Glutamatergic neuron (in vitro differentiated cells): ENCODE measurements at places on chromosomes 5 and 9. TPM values are rescaled to one million over a fixed set of nuclear protein-coding genes. Genes with fewer than 3 reads are reported as not detected.

Gene IFNA10
- total RNA-seq, result not detected

Gene WNK2
- 336 TPM for total RNA-seq

Gene KIF12
- total RNA-seq, result 0.93 TPM

Gene UBE2QL1
- 4.5 TPM for total RNA-seq

Gene MEF2C
- 24.1 TPM for total RNA-seq

Gene ALDOB
- total RNA-seq, result not detected

- DNase-seq, result no peak
Observed at GRCh38 chr9:98576354-98576753, 132.4 kb downstream of the GABBR2 start.

DNA sequence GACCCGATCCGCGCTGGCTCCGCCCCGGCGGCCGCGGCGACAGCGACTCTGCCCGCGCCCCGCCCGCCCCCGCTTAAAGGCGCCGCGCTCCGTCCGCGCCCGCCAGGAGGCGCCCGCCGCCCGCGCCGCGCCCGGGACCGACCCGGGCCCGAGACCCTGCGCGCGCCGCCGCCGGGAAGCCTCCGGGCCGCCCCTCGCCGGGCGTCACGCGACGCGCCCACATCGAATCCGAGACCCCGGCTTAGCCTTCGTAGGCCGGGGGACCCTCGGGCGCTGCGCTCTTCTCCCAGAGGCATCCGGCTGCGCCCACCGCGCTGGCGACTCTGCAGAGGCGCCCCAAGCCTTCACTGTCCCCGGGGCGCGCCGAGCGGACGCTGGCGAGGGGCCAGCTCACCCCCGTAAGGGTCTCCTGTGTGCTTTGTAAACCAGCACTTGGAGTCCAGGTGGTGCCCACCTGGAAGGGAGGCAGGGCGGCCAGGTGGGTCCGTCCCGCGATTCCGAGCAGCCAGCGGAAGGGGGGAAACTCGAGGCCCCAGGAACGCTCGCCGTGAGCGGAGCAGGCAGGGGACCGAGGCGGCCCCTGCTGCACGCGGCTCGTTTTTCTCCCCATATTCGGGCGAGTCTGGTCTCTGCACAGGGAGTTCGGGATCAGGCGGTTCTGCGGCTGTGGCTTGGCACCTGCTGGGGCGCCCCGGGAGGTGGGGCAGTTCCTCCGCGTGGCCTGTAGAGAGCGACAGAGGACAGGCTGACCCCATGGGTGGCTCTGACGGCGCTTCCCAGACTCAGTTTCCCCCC lies 423 bp upstream of the ABCA2 start:
- peak; percentile 76 for DNase-seq

DNA sequence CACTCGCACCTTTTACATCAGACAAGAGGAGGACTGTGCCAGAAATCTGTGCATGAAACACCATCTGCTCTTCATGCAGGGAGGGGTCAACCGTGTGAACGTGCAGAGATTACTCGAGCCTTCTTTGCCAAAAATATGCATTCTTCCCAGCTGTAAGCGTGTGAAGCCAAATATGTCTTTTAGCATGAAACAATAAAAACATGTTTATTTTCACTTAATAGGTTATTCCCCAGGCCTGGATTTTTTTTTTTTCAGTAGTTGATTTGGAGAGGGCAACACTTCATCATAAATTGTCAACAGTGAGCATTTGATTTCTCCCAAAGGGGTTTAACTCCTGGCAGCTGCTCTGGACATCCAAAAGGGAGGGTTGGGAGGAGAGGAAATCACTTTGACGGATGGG lies 23.8 kb downstream of the PLAC8L1 start:
- DNase-seq, result no peak

GRCh38 chr9:115250621-115251032 lies 132.7 kb upstream of the TNC start:
- DNase-seq, result no peak

GRCh38 chr9:101139082-101139481 lies 110.6 kb downstream of the PLPPR1 start:
- DNase-seq, result no peak

DNA sequence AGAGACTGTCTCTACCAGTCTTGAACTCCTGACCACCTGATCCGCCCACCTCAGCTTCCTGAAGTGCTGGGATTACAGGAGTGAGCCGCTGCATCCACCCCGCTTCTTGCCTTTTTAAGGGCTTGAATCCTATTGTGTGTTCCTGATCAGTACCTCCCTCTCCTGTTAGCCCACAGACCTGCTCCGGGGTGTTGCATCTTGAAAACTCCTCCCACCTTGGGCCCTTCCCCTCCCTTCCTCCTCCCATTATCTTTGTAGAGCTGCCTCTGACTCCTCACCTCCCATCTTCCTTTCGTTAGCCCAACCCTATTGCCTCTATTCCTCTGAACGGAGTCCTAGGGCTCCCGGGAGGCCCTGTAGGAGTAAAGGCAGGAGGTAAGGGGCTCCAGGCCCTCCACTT lies 48.5 kb upstream of the NEK6 start:
- no peak for DNase-seq

GRCh38 chr5:75551471-75551870 lies 39.8 kb downstream of the POLK start:
- no peak for DNase-seq
